Mesothelial cell of epicardium (in vitro differentiated cells): ENCODE measurements at places on chromosomes 13 and 19. TPM values are rescaled to one million over a fixed set of nuclear protein-coding genes. Genes with fewer than 3 reads are reported as not detected.
A peak's percentile ranks its signal among the peaks of the same experiment; 100 is the strongest.

The CA11 gene
- 48.2 to 55.0 TPM (median 53.1 TPM) in 3 replicates for total RNA-seq

DNA sequence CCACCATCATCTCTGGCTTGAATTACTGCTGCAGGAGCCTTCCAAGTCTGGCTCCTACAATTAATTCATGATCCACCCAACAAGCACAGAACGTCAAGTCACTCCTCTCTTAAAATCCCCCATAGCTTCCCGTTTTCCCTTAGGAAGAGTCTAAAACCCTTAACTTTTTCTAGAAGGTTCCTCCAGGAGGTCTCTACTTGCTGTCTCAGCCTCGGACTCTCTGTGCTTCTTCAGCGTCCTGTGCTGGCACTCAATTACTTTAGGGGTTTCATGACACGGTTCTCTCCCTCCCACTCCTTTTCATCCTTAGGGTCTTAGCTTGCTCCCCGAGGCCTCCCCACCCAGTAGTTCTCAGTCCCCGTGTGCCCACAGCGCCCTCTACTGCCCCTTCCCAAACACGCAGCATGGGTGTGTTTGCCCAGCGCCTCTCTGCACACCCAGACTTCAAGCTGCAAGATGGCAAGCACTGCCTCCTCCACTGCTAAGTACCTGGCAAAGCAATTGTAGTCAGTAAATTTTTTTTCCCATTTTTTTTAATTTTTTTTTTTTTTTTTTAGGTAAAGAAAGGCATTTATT, 25.8 kb upstream of the MAP3K10 start:
- no peaks in the 10 kb centered on the region for H3K4me1 ChIP-seq
- no peaks in the 10 kb centered on the region for H3K36me3 ChIP-seq
- H3K27ac ChIP-seq: no peak overlapping the region
- no peaks in the 10 kb centered on the region for H3K27me3 ChIP-seq
- H3K4me3 ChIP-seq: no peak overlapping the region

The CEACAM7 gene
- not detected in 3 replicates for total RNA-seq

DNA sequence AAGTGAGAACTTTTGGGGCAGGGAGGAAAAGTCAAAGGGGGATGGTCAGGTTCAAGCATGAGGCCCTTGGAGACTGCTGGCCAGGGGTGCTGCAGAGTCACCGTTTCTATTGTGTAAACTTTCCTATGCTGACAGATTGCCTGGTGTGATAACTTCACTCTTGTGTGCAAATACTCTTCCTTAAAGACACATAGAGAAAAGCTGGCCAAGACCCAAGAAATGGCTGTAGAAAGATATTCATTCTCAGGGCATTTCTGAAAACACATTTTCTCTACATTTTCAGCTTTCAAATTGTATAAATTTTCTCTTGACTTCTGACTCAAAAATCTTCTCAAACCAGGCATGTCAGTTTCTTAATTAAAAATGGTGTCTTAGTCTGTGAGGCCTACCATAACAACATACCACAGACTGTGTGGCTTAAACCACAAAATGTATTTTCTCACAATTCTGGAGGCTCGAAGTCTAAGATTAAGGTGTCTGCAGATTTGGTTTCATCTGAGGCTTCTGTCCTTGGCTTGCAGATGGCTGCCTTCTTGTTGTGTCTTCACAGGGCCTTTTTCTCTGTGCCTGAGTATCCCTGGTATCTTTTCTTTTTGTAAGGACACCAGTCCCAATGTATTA, 304.5 kb downstream of the KCNRG start:
- no peaks in the 10 kb centered on the region for H3K36me3 ChIP-seq
- no peak for DNase-seq
- peak overlapping the region; percentile 83 for H3K27ac ChIP-seq
- peaks cover 19% of the 10 kb centered on the region for H3K4me1 ChIP-seq
- H3K4me3 ChIP-seq: no peak overlapping the region

- H3K4me1 ChIP-seq: peaks cover 10% of the 10 kb centered on the region
- H3K27me3 ChIP-seq: no peaks in the 10 kb centered on the region
- peaks cover 7% of the 10 kb centered on the region for H3K36me3 ChIP-seq
- no peak for DNase-seq
- H3K27ac ChIP-seq: peak overlapping the region; percentile 70
Measured at GRCh38 chr13:81383444-81383843, 1042.5 kb upstream of the SPRY2 start.

GRCh38 chr13:99322297-99323103, 15.3 kb upstream of the GPR183 start:
- peaks cover 21% of the 10 kb centered on the region for H3K4me1 ChIP-seq
- H3K27me3 ChIP-seq: no peaks in the 10 kb centered on the region
- peak overlapping the region; percentile 43 for H3K27ac ChIP-seq

The ATP7B gene
- total RNA-seq: 133 to 142 TPM (median 137 TPM) in 3 replicates

- peak; percentile 68 for DNase-seq
- H3K4me1 ChIP-seq: peaks cover 11% of the 10 kb centered on the region
- H3K27me3 ChIP-seq: no peaks in the 10 kb centered on the region
- H3K36me3 ChIP-seq: peaks cover 14% of the 10 kb centered on the region
Measured at GRCh38 chr19:17235300-17235970, 9.4 kb downstream of the OCEL1 start.

The LRRC63 gene
- 0.38 to 0.42 TPM (median 0.42 TPM) in 3 replicates for total RNA-seq

The MIR17HG gene
- total RNA-seq: 15.1 to 16.5 TPM (median 16.3 TPM) in 3 replicates

The RTBDN gene
- total RNA-seq: not detected in 3 replicates

- H3K36me3 ChIP-seq: no peaks in the 10 kb centered on the region
- H3K4me3 ChIP-seq: no peak overlapping the region
- DNase-seq: no peak
- peaks cover 29% of the 10 kb centered on the region for H3K4me1 ChIP-seq
Measured at GRCh38 chr13:114110091-114110829, 22.2 kb downstream of the RASA3 start.

The PSG11 gene
- total RNA-seq: not detected in 3 replicates

GRCh38 chr13:46535825-46536224, 17.1 kb upstream of the LRCH1 start:
- no peaks in the 10 kb centered on the region for H3K36me3 ChIP-seq
- H3K4me3 ChIP-seq: no peak overlapping the region
- H3K27ac ChIP-seq: peak overlapping the region; percentile 95
- no peaks in the 10 kb centered on the region for H3K27me3 ChIP-seq
- peaks cover 25% of the 10 kb centered on the region for H3K4me1 ChIP-seq

DNA sequence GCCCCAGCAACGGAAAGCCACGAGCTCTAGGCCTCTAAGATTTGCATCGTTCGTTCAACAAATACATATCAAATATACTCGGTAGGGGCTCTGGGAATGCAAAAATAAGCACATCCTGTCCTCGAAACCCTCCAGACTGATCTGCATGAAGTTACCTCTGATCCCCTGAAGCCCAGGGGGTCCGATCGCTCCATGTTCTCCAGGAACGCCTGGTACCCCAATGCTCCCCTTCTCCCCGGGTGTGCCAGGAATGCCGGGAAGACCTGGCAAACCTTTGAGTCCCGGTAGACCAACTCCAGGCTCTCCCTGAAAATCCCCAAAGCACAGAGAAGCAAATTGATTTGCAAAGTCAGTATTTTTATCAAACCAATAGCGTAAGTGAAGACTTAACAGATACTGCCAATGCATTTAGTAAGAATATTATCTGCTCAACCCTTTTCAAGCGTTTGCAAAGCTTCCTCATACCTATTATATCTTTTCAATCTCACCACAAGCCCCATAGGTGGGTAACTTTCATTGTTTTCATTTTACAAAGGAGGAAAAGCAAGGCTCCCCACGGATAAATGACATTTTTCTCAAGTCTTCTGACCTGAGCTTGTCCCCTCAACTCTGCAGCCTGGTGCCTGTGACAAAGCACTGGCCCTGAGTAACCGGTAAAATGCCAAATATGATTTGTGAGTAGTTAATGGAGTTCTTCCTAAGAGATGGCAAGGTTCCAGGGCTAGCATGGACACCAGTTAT, 127.7 kb downstream of the COL4A1 start:
- H3K4me3 ChIP-seq: no peak overlapping the region
- H3K27me3 ChIP-seq: no peaks in the 10 kb centered on the region
- peak overlapping the region; percentile 45 for H3K27ac ChIP-seq
- peaks cover 13% of the 10 kb centered on the region for H3K4me1 ChIP-seq
- peaks cover 59% of the 10 kb centered on the region for H3K36me3 ChIP-seq

- peaks cover 10% of the 10 kb centered on the region for H3K4me1 ChIP-seq
- peaks cover 10% of the 10 kb centered on the region for H3K36me3 ChIP-seq
- no peak overlapping the region for H3K27ac ChIP-seq
- no peaks in the 10 kb centered on the region for H3K27me3 ChIP-seq
- no peak for DNase-seq
- no peak overlapping the region for H3K4me3 ChIP-seq
Measured at GRCh38 chr19:6730941-6731670, 6.3 kb downstream of the GPR108 start.

DNA sequence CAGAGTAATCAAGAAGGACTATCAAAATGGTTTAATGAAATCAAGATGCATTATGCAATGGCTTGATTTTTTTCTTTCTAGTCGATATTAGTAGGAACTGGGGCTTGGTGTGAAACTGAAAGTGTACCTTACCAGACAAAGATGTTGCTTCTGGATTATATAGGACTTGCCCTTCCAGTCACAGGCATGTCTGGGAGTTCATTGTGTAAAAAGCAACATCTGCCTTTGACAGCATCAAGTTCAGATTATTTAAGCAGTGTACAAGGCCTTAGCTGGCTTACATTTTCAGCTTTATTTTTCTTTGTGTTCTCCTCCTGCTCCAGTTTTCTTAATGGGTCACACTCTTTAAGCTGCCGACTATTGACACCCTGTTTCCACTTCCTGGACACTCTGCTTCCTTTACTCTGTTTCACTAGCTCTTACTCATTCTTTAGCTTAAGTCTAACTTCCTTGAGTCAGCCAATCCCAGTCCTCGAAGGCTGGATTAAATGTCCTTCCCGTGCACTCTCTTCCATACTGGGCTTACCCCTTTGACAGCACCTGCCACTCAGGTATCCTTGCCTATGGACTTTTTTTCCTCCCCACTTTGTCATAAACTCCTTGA, 29.4 kb upstream of the OLFM4 start:
- DNase-seq: no peak
- H3K4me3 ChIP-seq: no peak overlapping the region
- H3K4me1 ChIP-seq: peaks cover 30% of the 10 kb centered on the region
- no peak overlapping the region for H3K27ac ChIP-seq
- no peaks in the 10 kb centered on the region for H3K36me3 ChIP-seq
- H3K27me3 ChIP-seq: peaks cover 2% of the 10 kb centered on the region

The ZNF135 gene
- 11.6 to 12.5 TPM (median 12.3 TPM) in 3 replicates for total RNA-seq

The PSG4 gene
- total RNA-seq: not detected in 3 replicates

The RASAL3 gene
- total RNA-seq: not detected in 3 replicates

The KLK13 gene
- 0.27 to 0.54 TPM (median 0.43 TPM) in 3 replicates for total RNA-seq

The DAND5 gene
- total RNA-seq: 0.16 TPM in 1 of 3 replicates, not detected in the others

DNA sequence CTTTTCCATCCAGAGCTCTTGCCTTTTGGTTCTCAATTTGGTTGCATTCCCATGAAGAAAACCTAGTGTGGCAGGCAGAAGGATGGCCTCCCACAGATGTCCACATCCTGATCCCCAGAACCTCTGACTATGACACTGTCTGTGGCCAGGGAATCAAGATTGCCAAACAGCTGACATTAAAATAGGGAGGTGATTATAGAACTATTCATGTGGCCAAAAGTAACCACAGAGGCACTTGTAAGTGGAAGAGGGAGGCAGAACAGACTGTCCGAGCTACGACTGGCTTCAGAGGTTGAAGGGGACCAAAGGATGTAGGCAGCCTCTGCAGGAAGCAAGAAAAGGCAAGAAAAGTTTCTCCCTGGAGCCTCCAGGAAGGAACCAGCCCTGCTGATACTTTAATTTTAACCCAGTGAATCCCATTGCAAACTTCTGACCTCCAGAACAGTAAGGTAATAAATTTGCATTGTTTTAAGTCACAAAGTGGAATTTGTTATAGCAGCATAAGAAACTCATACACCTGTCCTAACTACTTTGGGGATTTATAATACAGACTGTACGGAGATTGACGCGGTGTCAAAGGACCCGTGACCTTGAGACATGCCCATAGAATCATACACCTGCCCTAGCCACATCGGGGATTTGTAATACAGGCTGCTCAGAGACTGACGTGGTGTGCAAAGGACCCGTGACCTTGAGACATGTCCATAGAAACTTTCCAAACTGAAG, 106.5 kb downstream of the ATP11A start:
- H3K27me3 ChIP-seq: no peaks in the 10 kb centered on the region
- peaks cover 46% of the 10 kb centered on the region for H3K36me3 ChIP-seq
- no peak for DNase-seq
- no peak overlapping the region for H3K27ac ChIP-seq

- no peak for DNase-seq
- H3K4me1 ChIP-seq: peaks cover 14% of the 10 kb centered on the region
- no peaks in the 10 kb centered on the region for H3K27me3 ChIP-seq
- H3K36me3 ChIP-seq: peaks cover 4% of the 10 kb centered on the region
- H3K4me3 ChIP-seq: no peak overlapping the region
Measured at GRCh38 chr13:20491926-20492435, 33.7 kb downstream of the CRYL1 start.

The CATSPERD gene
- not detected in 3 replicates for total RNA-seq

- H3K27ac ChIP-seq: peak overlapping the region; percentile 82
- no peaks in the 10 kb centered on the region for H3K36me3 ChIP-seq
- H3K4me1 ChIP-seq: peaks cover 40% of the 10 kb centered on the region
- peak overlapping the region; percentile 90 for H3K4me3 ChIP-seq
- no peaks in the 10 kb centered on the region for H3K27me3 ChIP-seq
Measured at GRCh38 chr19:17246681-17247425, 1.1 kb upstream of the NR2F6 start.

The PSG2 gene
- total RNA-seq: not detected in 3 replicates

- no peak overlapping the region for H3K4me3 ChIP-seq
- no peaks in the 10 kb centered on the region for H3K27me3 ChIP-seq
- no peak for DNase-seq
- no peak overlapping the region for H3K27ac ChIP-seq
- H3K4me1 ChIP-seq: peaks cover 30% of the 10 kb centered on the region
- H3K36me3 ChIP-seq: peaks cover 17% of the 10 kb centered on the region
Measured at GRCh38 chr13:40581277-40581579, 85.2 kb downstream of the FOXO1 start.
